Putamen (tissue), 1 donor: ENCODE measurements at places on chromosomes 5 and 9.
A peak's percentile ranks its signal among the peaks of the same experiment; 100 is the strongest.

DNA sequence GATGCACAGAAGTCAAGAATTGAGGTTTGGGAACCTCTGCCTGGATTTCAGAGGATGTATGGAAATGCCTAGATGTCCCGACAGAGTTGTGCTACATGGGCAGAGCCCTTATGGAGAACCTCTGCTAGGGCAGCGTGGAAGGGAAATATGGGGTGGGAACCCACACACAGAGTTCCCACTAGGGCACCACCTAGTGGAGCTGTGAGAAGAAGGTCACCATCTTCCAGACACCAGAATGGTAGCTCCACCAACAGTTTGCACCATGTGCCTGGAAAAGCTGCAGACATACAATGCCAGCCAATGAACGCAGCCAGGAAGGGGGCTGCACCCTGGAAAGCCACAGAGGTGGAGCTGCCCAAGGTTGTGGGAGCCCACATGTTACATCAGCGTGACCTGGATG is 104.5 kb downstream of the STK32A start:
- DNase-seq: no peak

DNA sequence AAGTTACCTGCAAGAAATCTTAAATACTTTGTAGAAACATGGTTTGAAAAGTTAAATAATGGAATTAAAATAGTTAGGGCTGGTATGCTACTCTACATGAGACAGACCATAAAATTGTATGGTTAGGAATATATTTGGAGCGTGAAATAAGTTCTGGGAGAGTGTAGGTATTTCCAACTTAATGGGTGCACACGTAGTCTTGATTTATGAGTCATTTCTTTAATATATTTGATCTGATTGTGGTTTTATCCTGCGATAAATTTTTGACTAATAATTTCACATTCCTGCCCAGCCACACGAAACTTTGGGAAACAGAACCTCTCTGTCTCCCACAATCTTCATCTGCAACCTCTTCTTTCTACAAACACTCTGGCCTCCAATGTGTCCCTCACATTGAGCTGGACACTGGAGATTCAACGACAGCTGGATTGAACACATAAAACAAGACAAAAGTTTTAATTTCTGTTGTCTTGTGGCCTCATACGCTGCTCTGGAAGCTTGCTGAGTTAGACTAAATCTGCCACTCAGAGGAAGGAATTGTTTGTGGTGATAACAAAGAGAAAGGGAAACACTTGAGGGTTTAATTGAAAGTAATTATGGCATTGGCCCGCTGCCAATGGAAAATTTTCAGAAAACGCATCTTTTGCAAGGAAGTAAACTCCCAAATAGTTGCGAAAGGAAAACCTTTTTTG is 201.8 kb upstream of the ZNF608 start:
- no peak for DNase-seq

GRCh38 chr5:139637438-139638089 is 10.6 kb upstream of the CXXC5 start:
- peak; percentile 79 for DNase-seq

- DNase-seq: no peak
These were observed 366.3 kb downstream of the ICE1 start for GRCh38 chr5:5788793-5789192.

DNA sequence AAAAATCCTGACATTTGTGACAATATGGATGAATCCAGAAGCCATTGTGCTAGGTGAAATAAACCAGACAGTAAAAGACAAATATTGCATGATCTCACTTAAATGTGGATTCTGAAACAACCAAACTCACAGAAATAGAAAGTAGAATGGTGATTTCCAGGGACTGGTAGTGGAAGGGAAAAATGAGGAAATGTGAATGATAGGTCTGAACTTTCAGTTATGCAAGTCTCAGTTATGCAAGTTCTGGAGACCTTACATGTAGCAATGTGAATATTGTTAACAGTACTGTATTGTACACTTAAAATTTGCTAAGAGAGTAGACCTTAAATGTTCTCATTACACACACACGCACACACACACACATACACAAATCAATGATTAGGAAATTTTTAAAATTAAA is 84.9 kb downstream of the SLCO4C1 start:
- DNase-seq: no peak

DNA sequence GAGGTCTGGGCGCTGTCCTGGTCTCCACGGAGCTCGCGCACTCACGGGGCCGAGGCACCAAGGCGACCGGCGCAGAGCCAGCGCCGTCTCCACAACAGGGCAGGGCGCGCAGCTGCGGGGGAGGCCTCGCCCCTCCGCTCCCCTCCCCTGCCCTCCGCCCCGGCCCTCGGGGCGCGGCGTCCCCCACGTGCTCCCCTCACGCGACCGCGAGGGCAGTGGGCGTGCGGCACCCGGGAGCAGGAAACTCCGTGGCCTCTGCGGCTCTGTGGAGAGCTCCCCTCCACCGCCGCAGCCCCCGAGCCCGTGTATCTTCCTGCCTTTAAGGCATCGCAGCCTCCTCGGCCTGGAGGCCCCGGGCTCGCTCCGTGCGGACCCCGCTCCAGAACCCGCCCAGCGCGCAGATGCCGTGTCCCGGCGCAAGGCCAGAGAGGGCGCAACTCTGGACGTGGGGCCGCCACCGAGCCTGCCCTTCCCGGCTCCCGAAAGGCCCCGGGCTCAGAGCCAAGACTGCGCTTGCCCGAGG is 708 bp upstream of the TUBB4B start:
- peak; percentile 81 for DNase-seq

- DNase-seq: no peak
These were observed 266.1 kb upstream of the RIOK2 start for GRCh38 chr5:97449172-97449571.

DNA sequence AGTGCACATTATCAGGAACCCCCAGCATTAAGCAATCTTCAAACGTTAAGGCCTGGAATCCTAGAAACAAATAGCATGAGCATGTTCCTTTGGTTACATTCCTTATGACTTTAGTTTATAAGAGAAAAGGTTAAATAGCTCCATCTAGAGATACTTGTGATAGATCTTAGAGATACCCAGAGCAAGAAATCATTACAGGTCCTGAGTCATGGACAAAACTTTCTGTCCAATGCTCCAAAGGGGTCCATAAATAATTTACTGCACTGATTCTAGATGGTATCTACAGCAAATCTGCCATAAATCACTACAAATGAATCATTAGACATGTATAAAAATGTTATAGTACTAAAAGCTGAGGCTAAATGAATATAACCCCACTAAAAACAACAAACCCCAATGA is 139.6 kb downstream of the HTR1A start:
- no peak for DNase-seq

DNA sequence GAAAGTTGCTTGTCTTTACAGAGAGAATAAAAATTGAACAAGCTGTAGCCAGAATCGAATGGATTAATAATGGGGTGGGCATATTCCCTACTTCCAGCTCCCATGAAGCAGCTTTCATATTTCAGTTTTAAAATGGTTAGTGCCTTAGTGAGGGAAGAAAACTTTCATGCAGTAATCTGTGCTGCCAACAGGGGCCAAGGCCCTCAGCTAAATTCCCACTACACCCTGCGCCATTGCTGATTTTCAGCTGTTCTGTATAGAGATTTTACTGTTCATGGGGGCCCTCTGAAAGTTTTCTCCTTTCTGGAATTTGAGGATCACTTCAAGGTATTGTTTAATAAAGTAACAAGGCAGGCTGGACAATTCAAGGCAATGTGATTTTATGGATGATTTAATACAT is 58.2 kb downstream of the CAST start:
- no peak for DNase-seq

DNA sequence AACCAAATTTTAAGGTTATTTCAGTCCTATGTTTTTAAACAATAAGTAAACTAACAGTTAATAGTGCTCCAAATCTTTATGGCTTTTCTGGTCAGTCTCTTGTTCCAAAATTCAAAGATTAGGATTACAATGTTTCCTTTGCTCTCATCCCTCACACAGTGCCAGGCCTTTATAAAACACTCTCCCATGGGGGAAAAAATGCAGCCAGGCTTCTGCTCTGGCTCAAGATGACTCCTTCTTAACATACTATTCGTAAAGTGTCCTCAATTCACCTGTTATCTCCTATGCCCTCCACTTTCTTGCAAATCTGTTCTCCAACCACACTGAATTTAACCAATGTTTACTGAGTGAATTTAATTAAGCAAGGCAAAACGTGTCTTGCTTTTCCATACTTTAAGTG is 1.4 kb downstream of the CEP120 start:
- no peak for DNase-seq

- DNase-seq: no peak
These were observed 11.2 kb downstream of the CDKN2A start for GRCh38 chr9:21982861-21983560.

DNA sequence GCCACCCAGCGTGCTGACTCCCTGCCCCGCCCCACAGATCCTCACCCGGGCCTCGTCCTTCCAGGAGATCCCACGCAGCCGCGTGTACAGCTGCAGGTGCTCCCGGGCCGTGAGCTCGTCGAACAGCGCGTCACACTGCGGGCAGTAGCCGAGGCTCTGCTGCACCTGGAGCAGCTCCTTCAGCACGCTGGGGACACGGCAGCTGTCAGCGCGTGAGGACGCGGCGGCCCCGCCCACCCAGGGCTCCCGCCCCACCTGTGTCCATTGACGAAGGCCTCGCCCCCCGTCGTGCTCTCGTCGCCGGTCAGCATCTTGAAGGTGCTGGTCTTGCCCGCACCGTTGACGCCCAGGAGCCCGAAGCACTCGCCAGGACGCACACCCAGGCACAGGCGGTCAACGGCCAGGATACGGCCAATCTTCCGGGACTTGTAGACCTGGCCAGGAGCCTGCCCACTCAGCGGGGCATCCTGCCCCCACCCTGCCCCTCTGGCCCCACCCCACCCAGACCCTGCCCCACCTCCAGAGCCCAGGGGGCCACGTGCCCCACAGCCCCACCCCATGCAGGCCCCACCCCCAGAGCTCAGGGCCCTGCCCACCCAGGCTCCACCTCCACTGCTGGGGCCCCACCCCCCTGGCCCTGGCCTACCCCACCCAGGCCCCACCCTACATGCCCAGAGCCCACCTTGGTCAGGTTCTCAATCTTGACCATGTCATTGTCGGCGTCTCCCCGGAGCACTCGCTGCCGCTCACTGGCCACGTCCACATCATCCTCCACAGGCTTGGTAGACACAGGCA is 13.8 kb upstream of the CLIC3 start:
- no peak for DNase-seq

- peak; percentile 52 for DNase-seq
These were observed 9.1 kb downstream of the ENHO start for GRCh38 chr9:34513567-34514214.

DNA sequence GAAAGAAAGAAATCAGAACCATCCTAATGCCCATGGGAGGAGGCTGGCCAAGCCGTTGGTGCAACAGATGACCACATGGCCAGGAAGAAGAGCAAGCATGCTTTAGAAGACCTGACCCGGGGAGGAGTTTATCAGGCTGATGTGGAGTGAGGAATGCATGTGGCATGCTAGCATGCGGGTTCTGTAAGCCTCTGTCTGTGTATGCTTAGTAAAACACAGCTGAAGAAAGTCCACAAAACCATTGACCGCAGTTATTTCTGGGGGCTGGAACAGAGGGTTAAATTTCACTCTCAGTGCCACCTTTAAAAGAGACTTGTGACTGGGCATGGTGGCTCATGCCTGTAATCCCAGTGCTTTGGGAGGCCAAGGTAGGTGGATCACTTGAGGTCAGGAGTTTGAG is 19.1 kb downstream of the GFI1B start:
- DNase-seq: no peak

GRCh38 chr5:171226864-171227263 is 82.2 kb upstream of the TLX3 start:
- no peak for DNase-seq

DNA sequence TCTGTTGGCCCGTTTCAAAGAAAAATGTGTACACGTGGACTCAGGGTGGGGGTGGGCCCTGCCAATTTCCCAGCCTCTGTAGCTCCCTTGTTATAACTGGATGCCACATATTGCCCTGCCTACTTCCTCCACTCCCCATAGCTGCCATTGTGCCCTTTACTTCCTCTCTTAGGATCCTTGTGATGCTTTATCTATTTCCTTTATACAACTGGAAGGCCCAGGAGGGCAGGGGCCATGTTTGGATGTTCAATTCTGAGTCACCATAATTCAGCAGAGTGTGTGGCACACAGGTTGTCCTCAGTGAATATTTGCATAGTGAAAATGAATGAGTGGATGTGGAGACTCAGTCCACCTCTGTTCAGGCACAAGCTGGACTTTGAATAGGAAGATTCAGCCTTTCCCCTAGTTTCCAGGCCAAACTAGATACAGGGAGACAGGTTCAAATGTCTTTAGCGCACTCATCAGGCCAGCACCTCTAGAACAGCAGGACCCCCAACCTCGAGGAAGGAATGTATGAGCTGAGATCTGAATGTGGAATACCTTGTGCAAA is 10.6 kb upstream of the FEM1C start:
- DNase-seq: no peak

DNA sequence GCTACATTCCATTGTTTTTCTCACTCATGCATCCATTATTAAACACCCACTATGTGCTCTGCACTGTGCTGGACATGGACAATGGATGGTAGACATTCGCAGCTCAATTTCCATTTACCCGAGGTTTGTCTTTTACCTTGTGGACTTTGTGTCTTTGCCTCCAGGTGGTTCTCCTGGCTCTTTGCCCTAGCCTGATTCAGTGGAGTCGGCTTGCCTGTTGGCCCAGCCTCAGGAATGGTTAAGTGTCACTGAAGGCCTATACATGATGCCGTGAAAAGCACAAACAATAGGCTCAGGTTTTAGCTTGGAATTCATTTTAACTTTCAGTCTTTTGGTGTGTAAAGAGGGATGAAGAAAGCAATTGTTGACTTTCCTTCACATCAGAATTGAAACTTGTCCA is 16.5 kb upstream of the DMRT3 start:
- DNase-seq: no peak

DNA sequence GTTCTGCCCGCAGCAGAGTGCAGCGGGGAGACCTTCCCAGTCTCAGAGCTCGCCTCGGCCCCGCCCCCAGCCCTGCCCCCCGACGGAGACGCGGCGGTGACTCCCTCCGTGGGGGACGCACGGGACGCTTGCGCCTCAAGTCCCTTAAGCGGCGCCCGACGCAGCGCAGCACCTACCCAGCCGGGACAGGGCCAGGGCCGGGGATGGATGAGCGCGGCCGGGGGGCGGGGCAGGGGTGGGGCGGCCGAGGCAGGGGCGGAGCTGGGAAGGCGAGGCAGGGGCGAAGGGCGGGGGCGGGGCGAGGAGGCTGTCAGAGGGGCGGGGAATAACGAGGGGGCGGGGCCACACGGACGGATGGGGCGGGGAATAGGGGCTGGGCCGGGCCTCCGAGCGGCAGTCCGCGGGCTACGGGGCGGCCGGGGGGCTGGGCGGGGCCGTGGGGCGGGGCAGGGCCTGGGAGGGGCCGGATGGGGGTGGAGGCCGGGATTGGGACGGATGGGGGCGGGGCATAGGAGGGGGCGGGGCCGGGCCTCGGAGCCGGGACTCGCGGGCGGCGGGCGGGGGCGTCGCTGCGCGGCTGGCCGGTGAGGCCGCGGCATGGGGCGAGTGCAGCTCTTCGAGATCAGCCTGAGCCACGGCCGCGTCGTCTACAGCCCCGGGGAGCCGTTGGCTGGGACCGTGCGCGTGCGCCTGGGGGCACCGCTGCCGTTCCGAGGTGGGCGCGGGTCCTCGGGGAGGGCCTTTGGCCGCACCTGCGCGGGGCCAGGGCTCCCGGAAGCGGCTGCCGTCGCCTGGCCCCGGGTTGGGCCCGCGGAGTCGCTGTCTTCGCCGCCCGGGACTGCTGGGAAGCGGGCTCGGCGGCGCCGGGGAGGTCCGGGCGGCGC is at the start of gene ARRDC1:
ARRDC1 (plus strand) TSS at position 566 of the 884 bp plus-strand sequence; CDS start at position 598, 32 bp downstream.
- peak; percentile 93 for DNase-seq

GRCh38 chr5:32908641-32909040 is 197.5 kb downstream of the NPR3 start:
- no peak for DNase-seq
